ENCODE measurements at places on chromosomes 2 and 18. TPM values are rescaled to one million over a fixed set of nuclear protein-coding genes. Genes with fewer than 3 reads are reported as not detected.

- no peak for DNase-seq
Measured at GRCh38 chr2:9678544-9678943, 47.7 kb upstream of the YWHAQ start.

DNA sequence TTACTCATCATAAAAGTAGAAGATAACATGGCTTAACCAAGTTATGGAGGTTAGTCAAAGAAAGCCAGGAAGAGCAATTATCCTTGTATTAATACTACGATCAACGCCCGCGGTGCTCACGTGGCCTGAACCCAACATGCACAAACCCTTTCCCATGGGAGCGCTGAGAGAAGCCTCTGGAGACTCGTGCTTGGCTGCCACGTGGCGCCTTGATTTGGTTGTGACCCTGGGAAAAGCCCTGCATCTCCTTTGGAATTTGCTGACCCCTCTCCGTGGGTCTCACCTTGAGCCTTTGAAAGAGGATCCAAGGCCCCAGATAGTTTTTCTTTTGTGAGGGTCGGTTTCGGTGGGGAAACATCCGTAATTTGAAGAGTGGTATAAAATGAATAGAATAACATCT is 255.6 kb downstream of the DCDC2C start:
- no peak for DNase-seq

DNA sequence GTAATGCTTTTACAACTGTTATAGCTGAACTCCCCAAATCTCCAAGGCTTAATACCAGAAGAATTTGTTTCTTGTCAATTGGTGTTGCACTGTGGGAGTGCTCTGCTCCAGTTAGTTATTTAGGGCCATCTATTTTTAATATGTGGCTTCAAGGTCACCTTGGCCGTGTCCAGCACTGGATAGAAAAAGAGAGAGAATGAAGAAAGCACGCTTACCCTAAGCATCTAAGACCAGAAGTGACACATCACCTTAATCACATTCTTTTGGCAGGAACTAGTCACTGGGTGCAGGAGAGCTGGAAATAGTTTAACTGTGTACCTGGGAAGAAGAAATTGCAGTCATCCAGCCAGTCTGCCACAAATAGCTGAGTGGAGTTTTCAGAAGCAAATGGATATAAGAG is 78.8 kb downstream of the VWC2L start:
- DNase-seq = no peak

DNA sequence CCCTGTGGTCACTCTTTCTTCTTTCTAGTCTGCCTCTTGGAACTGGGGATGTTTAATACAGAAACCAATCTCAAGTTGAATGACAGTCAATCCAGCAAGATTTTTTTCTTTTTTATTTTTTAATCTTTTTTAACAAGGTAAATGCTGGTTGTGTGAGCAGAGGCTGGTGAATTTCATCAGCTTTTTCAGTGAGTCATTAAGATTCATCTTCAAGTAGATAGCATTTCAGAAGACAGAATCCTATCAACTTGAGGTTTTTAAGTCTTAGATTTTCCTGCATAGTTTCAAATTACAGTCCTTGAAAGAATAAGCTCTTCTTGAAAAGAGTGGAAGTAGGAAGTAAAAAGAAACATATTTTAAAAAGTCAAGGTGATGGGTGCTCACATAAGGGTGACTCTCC is 12.4 kb downstream of the SLC8A1 start:
- no peak for DNase-seq

The YPEL5 gene
- 38.3 TPM for total RNA-seq

The WDPCP gene
- 7.9 TPM for total RNA-seq

GRCh38 chr2:232634206-232635150 is 1.1 kb downstream of the EFHD1 start:
- DNase-seq = no peak

- DNase-seq = no peak
Measured at GRCh38 chr2:11534746-11535484, 1.1 kb downstream of the GREB1 start.

The ALPI gene
- total RNA-seq = not detected

GRCh38 chr2:168404764-168405163 is 51.3 kb upstream of the CERS6 start:
- no peak for DNase-seq

The DLGAP1 gene
- total RNA-seq = 0.07 TPM

- no peak for DNase-seq
Measured at GRCh38 chr2:202034249-202035088, 814 bp downstream of the FZD7 start.

DNA sequence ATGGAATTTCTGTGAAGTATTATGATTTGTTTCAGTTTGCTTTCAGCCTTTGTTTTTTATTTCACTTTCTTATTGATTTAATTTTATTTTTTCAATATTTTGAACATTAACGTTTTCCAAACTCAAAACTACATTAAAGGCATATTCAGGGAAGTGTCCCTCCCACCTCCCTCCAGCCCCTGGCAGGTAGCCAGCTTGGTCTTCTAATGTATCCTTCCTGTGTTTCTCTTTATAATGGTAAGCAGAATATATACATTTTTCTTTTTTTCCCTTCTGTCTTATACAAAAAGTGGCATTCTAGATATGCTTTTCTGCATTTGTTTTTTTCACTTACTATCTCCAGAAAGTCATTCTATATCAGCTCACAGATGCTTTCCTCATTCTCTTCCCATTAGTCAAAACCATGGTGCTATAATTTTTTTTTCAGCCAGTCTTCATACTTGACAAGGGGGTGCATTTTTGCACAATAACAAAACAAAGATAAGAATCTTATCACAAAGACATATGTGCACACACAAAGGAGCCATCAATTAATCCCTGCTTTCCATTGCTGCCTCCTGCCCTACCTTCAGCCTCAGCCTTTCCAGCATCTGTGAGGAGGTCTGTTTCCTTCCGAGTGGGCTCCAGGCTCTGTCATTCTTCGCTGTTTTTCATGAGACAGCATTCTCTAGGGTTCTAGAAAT is 33.7 kb upstream of the TMEM177 start:
- DNase-seq = no peak

The VIL1 gene
- not detected for total RNA-seq

The RAB6C gene
- total RNA-seq = 0.09 TPM

GRCh38 chr2:193153576-193153975 is 958.8 kb upstream of the TMEFF2 start:
- no peak for DNase-seq
